RWPE2 (cell line): ENCODE measurements at places on chromosomes 7 and 10.

DNA sequence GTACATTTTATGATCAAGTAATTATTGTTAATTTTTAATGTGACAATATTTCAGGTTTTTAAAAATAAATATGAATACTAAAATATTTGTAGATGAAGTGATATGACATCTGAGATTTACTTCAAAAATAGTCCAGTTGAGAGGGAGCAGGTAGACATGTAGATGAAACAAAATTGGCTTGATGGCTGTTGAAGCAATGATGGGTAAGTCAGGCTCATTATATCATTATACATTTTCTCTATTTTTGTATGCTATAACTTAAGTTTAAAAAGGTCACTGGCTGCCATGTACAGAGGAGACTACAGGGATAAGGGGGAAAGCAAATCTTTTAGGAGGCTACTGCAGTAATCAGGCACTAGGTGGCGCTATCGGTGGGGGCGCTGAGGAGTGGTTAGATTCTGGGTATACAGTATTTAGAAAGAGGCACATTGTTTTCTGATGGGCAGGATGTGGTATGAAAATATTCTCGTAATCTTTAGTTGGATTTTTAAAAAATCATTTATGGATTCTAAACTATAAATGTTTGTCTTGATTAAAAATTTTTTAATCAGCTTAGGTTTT lies 189.8 kb upstream of the IMMP2L start:
- DNase-seq, result no peak

DNA sequence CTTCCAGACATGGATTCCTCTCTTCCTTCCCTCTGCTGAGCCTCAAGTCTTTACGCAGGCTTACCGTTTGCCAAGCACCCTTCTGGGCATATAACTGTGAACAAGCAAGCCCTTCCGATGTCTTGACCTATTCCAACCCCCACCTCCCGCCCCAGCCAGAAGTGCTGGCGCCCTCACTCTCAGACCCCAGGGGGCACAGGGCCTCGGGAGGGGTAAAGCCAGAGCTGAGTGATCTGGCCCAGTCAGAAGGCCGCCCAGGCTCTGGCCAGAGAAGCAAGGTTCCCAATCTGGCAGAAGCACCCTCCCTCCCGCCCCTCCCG lies 1.2 kb downstream of the PRRT4 start:
- DNase-seq, result no peak

- no peak for DNase-seq
Observed at GRCh38 chr10:115674496-115674895, 581.3 kb downstream of the ATRNL1 start.

DNA sequence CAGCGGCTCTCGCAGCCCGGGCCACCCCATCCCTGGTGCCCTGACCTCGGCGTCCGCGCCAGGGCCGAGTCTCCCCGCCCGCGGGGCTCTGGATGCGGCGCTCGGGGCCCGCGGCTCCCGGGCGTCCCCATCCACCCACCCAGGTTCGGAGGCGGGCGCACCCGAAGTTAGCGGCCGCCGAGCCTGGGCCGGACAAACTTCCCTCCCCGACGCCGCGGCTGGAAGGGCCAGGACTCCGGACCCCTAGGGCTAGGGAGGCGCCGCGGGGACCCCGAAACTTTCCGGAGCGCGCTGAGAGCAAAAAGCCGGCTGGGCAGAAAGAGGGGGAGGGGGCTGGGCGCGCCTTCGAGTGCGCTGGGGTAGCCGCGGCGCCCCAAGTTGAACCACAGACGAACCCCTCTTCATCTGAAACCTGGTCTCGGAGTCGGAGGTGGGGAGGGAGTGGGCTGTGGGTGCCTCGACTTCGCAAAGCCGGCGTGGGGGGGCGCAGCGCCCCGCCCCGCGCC lies 3.7 kb upstream of the ELFN1 start:
- DNase-seq, result peak; percentile 53

DNA sequence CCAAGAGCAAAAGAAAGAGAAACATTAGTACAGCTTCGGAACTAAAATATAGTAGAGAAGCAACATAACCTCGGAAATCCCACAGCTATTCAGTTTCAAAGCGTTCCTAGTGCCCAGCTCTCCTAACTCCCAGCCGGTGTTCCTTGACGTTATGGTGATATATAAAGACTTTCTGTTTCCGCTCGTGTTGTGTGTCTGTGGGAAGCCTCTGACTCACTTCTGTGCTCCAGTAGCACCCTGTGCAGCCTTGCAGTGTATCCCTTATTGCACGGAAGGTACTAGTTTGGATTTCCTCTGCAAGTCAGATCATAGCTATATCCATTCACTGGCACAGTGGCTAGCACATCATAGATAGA lies 535 bp downstream of the ASAH2B start:
- DNase-seq, result no peak

DNA sequence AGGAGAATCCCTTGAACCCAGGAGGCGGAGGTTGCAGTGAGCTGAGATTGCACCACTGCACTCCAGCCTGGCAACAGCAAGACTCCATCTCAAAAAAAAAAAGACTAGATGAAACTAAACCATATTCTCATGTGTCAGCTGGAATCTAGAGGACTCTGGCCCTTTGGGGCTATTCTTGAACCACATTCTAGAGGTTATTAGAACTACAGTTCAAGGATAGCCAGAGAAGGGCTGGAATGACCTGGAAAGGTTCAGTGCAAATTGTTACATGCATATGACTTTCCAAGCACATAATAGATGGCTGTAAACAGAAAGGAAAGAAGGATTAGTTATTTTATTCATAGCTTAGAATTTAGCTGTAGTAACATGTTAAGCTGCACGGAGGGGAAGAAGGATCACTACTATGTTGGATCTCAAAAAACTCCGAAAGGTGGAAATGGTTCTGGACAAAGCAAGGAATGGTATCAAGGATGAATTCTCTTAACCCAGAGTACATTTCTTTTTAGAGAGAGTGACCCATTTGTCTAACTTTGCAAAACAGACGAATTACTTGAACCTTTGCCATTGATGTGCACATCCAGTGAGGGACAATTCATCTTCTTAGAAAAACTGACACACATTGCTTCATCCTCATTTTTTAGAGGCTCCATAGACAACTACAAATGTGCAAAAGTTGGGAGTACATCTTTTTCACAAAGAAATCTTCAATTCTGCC lies 124.0 kb upstream of the SAMD8 start:
- no peak for DNase-seq

GRCh38 chr10:106947643-106948042 lies 216.9 kb downstream of the SORCS1 start:
- no peak for DNase-seq

DNA sequence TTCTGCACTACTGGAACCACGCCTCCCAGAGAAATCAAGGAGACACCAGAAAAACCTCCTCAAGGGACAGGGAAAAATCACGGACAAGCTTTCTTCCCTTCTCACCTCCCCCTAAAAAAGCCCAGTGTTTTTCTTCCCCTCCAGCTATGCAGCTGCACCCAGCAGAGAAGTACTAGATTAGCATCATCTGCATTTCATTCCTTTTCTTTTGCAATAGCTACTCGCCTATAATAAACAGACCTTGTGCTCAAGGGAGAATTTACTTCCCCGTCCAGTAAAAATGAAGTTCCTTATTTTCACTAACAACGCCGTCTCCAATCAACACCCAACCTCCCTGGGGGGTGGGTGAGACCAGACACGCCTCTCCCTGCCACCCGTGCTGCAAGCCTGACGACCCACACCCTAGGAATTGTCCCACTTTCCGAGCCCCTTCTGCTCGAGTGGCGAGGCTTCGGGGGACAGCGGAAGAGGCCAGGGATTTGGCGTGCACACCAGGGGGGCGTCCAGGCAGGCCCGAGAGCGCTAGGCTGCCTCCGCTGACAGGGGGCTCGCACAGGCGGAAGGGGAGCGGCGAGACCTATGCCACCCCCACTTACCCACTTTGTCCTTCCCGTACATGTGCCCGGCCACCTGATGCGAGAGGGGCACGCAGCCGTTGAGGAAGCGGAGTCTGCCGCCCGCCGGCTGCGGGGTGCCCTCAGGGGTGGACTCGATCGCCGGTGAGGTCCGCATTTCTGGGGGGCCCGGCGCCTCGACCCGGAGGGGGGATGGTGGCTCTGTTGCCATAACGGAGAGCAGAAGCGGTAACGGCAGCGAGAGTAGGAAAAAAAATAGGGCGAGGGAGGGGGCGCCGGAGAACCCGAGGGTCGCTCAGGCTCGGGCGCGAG lies 625 bp downstream of the IPMK start:
- DNase-seq, result peak; percentile 64

- no peak for DNase-seq
Observed at GRCh38 chr10:21740989-21741388, 207.0 kb downstream of the MLLT10 start.

GRCh38 chr10:129905553-129905952 lies 58.5 kb downstream of the EBF3 start:
- no peak for DNase-seq

GRCh38 chr7:130063036-130063435 lies 7.3 kb upstream of the KLHDC10 start:
- DNase-seq, result no peak

- DNase-seq, result no peak
Observed at GRCh38 chr7:116902867-116903266, 40.5 kb downstream of the CAPZA2 start.

GRCh38 chr10:83373671-83374070 lies 765.6 kb upstream of the GHITM start:
- DNase-seq, result no peak

DNA sequence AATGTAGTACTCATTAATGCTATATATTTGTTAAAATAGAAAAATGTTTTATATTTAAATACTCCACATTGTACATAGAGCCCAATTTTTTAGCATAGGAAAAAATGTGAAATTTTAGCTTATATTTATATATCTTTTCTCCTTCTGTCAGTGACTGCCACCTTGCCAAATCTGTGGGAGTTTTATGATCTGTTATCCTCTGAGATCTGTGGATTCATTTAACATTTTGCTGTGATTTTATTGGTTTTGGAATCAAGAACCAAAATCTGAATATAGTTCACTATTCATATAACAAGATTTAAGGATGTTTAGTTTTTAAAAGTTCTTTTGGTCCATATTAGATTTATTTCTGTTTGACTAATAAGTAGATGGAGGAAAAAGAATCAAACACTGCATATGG lies 127.9 kb downstream of the PPP1R9A start:
- no peak for DNase-seq

GRCh38 chr7:28503396-28503795 lies 91.1 kb downstream of the CREB5 start:
- DNase-seq, result no peak

- DNase-seq, result no peak
Observed at GRCh38 chr10:14879928-14880193, 1.2 kb downstream of the SUV39H2 start.

DNA sequence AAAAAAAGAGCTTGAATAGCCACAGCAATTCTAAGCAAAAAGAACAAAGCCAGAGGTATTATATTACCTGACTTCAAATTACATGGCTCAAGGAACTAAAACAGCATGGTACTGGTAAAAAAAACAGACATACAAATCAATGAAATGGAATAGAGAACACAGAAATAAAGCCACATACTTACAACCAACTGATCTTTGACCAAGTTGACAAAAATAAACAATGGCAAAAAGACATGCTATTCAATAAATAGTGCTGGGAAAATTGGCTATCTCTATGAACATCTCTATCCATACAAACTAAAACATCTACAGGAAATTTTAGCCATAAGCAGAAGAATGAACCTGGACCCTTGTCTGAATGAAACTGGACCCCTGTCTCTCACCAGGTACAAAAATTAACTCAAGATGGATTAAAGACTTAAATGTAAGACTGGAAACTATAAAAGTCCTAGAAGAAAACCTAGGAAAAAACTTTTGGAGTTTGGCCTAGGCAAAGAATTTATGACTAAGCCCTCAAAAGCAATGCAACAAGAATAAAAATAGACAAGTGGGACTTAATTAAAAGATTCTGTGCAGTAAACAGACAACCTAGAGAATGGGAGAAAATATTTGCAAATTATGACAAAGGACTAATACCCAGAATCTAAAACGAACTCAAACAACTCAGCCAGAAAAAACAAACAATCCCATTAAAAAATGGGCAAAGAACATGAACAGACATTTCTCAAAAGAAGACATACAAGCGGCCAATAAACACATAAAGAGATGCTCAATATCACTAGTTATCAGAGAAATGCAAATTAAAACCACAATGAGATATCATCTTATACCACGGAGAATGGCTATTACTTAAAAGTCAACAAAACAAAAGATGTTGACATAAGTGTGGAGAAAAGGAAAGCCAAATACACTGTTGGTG lies 72.8 kb upstream of the DDC start:
- DNase-seq, result no peak

DNA sequence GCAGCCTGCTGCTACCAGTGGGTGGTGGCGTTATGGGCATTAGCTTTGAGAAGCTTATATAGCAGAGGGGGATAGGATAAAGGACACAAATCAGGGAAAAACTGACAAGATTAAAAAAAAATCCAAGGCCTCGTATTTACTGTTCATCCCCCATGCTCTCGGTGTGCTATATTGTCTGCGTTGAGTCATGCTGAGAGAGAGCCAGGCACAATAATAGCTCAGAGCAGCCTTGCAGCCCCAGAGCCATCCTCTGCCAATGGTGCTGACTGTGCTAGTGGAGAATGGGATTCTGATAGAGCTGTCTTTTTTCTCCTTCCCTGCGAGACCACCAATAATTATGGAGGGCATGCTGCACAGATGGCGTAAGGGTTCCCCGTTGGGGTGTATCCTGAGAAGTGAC lies 51.7 kb upstream of the FZD1 start:
- DNase-seq, result no peak

GRCh38 chr7:133234961-133235875 lies 17.7 kb upstream of the EXOC4 start:
- DNase-seq, result no peak

- no peak for DNase-seq
Observed at GRCh38 chr7:8365499-8366110, 67.8 kb upstream of the NXPH1 start.

- no peak for DNase-seq
Observed at GRCh38 chr7:134905375-134905774, 80.9 kb upstream of the AGBL3 start.

GRCh38 chr10:30811276-30812017 lies 181.9 kb upstream of the LYZL2 start:
- DNase-seq, result no peak

DNA sequence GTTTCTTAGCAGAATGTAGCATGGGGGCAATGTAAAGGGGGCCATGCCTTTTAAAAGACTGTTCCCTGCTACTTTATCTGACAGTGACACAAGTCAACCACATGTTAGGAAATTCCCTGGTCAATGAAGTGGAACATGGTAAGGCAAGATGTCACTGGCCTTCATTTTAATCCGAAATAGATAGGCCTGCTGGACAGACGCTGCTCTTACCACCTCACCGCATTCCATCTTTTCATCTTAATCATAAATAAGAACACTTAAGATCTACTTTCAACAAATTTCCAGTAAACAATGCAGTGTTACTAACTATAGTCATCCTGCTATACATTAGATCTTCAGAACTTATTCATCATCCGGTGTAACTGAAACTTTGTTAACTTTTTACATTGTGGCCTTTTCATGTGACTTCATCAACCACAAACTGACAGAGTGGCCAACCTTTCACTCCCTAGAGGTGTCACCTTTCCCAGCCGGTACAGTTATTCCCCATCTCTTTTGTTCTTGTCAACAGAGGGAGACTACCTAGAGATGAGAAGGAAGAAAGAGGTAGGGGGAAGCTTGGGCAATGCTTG lies 15.6 kb downstream of the ASB4 start:
- DNase-seq, result no peak

GRCh38 chr10:130914367-130914766 lies 397.2 kb downstream of the TCERG1L start:
- DNase-seq, result no peak

GRCh38 chr7:24361001-24361400 lies 77.0 kb downstream of the NPY start:
- no peak for DNase-seq
